ENCODE measurements at places on chromosomes 12 and 14. TPM values are rescaled to one million over a fixed set of nuclear protein-coding genes. Genes with fewer than 3 reads are reported as not detected.

DNA sequence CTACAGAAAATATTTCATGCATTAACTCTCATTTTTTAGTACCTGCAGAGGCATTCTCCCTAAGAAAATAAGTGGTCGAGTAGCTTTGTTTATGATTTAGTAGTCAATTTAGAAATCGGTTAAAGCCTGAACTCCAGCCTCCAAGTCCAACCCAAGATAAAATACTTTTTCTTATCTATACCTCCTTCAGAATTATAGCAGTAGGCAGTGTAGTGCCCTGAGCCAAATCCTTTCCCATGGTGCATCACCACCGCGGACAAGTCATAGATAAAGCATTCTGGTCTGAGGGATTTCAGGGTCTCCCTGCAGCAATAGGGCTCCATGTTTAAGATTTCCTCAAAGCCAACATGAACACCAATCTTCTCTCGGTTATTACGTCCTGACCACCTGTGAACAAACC is 30.5 kb downstream of the USP44 start:
- DNase-seq = no peak

DNA sequence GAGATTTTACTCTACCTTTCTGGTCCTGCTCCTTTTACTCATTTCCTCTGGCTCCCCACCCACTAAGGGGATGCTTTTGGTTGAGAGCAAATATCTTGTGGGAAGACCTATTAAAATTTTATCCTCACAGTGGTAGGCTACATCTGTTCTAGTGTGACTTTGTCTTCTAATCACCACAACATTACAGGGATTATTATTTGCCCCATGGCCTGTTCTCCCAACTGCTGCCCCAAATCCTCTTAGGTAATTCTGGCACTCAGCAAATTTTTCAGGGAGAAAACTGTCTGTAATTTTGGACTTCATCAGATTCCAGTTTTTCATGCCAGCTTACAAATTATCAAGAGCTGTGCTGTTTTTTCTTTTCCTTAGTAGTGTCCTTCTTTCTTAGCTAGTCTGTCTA is 172.3 kb downstream of the GPHN start:
- DNase-seq = no peak

TMEM63C gene
- total RNA-seq = 0.64 TPM

DNA sequence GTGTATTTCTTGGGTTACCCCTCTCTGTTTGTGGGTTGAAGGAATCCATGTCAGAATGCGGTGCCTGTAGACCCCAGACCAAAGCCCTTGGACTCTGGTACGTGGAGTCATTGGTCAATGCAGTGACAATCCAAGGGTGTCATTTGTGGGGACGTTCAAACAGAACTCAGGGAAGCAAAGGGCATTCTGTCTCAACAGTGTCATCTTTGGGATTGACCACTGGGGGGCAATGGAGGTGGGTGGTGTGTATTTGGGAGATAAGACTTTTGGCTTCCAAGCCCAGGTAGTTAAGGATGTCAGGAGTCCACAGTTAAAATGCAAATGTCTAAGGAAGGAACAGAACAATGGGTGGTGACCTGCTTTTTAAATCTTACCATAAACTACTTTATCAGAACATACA is 54.6 kb upstream of the CCDC175 start:
- DNase-seq = no peak

CCDC198 gene
- not detected for total RNA-seq

DNA sequence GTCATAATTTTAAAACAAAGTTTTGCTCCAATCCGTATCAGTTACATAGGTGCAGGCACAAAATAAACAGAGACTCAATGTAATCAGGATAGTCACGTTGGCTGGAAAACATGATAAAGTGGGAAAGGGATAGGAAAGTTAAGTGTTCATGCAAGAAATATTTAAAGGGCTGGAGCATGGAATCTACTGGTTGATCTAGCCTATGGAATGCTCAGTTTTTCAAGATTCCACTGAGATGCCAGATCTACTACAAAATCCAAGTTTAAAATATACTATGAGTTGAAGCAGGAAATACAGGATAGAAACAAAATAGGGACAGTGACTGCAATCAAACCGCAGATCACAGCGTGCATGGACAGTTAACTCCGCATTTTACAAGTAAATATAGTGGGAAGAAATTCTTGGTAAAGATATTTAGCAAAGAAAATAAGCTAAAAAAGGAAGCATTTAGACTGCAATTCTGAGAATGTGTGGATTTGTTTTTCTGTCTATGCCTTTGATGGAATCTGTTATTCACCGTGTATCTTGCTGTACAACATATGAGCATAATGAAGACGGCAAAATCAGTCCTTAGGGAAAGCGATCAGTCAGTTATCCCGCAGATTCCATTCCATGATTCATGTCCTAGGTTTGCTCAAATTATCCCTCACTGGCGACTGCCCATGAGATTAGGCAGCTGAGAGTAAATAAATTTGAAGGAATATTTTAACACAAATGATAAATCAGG is 1044.3 kb downstream of the FLRT2 start:
- DNase-seq = no peak

- DNase-seq = no peak
Measured at GRCh38 chr14:70893858-70894291, 13.4 kb upstream of the PCNX1 start.

GRCh38 chr12:108729612-108730364 is 1.5 kb downstream of the CORO1C start:
- DNase-seq = no peak

GRCh38 chr14:75851574-75851866 is 130.3 kb downstream of the TGFB3 start:
- DNase-seq = no peak

DNA sequence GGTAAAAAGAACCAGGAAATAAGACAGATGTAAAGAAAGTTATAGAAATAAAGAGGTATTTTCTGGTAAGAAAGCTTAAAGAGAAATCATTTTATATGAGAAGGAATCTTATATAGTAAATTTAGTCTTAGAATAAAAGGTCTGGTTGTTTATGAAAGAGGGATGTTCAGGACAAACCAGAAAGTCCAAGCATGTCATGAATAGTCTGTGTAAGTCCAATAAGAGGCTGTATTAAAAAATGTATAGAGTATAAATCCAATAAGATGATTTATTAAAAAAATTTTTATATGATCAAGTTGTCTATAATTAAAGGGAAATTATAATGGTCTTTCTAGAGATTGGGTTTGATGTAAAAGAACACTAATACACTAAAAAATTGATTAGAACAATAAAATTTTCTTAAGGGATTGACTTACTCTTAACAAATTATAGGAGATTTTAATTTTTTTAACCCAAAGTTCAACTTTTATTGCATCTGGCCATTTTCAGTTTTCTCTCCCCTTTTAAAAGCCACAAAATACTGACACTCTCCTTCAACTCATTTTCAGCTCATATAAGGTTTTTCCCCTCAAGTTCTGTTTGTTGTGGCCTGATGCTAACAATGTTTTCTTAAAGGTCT is 35.1 kb downstream of the ST8SIA1 start:
- no peak for DNase-seq

DNA sequence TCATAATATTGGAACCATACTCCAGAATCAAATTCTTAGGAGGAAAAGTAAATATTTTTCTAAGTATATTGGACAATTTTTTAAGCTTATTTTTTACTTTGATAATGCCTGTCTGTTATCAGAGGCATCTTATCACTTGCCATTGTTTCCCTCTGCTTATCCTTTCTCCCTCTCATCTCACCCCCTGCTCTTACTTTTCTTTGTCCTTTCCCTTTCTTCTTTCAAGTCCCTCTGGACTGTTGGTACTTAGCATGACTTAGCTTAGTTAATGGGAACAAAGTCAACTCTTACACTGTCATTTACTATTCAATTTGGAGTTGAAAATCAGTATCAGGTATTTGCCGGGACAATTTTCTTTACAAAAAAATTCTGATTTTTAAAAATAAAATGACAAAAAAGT is 45.2 kb downstream of the ABCD2 start:
- no peak for DNase-seq

DNA sequence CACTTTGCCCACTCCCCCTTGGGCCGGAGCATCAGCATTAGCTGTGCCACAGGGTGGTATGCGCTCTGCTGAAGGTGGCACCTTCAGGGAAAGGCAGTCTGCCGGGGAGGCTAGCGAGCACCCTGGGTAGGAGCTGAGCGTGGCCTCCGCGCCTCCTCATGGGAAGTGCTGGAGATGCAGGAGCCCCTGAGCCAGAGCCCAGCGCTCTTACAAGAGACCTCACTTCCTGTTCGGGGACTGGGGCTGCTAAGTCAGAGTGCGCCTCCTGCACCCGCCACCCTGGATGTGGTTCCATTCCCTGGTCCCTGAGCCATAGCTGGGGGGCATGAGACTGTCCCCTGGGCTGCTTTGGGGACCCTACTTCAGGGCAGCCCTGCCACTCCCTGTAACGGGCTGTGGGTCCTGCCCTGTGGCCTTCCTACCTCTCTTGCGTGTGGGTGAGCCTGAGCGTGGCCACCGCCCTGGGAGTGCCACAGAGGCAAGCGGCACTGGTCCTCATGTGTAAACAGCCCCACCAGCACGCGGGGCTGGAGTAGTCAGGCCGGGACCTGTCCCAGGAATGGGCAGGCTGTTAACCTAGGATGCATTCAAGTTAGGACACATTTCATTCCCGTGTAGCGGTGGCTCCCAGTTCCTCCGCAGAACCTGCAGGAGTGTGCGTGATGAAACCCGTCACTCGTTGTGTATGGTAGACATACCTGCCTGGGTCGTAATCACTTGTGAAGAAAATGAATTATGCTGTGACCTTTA is 19.4 kb downstream of the COA8 start:
- DNase-seq = no peak

- DNase-seq = no peak
Measured at GRCh38 chr12:81668475-81668874, 90.7 kb downstream of the PPFIA2 start.

LRCOL1 gene
- total RNA-seq = not detected

DCAF11 gene
- 69.0 TPM for total RNA-seq

DNA sequence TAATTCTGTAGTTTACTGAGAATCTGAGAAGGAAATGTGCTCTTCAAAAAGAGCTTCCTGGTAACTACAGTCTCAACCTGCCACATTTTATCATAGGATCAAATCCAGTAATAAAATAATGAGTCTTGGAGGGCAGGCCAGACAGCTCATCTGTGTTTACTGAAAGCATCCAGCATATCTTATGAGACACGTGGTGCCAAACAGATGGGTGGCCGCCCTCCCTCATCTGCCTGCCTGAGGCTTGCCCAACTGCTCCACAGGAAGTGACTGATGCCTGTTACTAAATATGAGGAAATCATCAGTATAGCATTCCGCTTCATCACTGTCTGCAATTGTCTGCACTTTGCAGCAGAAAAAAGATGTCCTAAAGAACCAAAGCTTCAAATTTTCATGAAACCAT is 13.5 kb downstream of the DHRS7 start:
- peak; percentile 50 for DNase-seq

DNA sequence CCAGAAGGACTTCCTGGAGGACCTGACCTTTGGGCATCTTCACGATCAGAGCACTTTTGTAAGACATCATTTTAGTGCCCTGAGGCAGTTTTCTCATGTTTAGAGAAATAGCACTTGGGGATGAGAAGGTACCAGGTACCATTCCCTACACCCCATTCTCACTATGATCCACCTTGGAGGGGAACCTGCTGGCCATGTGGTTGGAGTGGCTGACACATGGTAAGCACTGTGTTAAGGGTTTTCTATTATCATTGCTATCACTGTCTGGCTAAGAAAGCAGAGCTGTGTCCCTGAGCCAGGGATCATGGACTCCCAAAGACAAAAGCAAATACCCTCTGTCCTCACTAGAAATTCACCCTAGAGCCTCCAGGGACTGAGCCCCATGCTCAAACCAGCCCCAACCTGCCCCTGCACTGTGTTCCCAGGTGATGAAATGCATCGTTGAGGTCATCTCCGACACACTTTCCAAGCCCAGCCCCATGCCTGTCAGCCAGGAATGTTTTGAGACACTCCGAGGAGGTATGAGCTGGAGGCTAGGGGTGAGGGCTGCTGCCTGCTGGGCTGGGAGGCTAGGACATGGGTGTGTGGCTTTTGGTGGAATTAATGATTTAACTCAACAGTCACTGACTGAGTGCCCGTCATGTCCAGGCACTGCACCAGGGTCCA is 3.4 kb downstream of the CHGA start:
- no peak for DNase-seq

TAMALIN gene
- total RNA-seq = 7.3 TPM

DNA sequence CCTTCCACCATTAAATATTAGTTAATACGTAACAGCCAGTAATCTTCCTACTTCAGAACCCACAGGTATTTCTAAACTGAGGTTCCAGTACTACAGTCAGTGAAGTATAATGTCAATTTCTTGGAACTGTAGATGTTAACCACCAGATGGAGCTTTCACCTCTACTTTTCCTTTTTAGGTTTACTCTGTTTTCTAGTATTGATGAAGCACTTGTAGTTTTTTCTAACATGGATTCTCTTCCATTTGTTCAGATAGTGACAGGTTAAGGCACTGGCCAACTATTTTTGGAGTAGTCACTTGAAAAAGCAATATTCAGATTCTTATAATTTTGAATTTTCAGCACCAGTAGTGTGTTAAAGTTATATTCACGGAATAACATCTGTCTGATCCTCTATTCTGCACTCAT is 4.6 kb upstream of the SEC23A start:
- no peak for DNase-seq

RAD52 gene
- total RNA-seq = 13.2 TPM

- DNase-seq = no peak
Measured at GRCh38 chr14:49766839-49767238, 1.1 kb upstream of the KLHDC2 start.

TPPP2 gene
- total RNA-seq = not detected

RBP5 gene
- total RNA-seq = 0.31 TPM

DNA sequence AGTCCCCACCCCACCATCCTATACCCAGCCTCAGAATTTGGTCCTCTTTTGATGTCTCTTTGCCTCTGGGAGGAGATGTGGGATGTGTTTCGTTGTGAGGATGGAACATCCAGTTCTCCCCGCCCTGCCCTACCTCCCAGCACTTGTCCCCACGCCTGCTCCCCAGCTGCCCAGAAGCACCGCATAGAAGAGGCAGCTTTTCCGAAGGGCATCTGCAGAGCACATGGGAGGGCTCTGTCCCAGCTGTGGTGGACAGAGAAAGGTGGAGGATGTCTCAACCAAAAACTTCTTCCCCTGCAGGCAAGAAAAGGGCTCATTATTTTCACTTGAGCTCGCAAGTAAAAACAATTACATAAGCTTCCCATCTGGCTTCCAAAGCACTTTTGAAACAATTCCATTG is 302.6 kb downstream of the PCNX1 start:
- DNase-seq = no peak

- no peak for DNase-seq
Measured at GRCh38 chr12:125161712-125162022, 96.4 kb downstream of the AACS start.

EIF2S1 gene
- 338 TPM for total RNA-seq

DNA sequence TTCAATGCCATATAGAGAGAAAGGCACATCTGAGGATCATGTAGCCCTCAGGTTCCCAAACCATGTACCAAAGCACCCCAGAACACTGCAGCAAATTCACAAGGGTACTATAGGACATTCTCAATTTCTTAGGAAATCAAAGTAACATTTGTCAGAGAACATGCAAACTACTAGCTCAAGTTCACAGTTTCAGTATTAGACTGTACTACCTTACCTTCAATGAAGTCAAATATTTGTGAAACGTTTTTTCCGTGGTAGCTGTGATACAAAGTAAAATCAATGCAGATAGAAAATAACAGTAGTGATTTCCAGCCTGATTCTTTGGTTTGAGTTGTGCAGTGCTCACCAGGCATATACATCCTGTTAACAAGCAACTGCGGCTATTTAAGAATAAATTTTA is 197.1 kb downstream of the MED13L start:
- DNase-seq = no peak

Data from CD8-positive, alpha-beta memory T cell (primary cell).